ENCODE measurements at places on chromosomes 11 and 22.

DNA sequence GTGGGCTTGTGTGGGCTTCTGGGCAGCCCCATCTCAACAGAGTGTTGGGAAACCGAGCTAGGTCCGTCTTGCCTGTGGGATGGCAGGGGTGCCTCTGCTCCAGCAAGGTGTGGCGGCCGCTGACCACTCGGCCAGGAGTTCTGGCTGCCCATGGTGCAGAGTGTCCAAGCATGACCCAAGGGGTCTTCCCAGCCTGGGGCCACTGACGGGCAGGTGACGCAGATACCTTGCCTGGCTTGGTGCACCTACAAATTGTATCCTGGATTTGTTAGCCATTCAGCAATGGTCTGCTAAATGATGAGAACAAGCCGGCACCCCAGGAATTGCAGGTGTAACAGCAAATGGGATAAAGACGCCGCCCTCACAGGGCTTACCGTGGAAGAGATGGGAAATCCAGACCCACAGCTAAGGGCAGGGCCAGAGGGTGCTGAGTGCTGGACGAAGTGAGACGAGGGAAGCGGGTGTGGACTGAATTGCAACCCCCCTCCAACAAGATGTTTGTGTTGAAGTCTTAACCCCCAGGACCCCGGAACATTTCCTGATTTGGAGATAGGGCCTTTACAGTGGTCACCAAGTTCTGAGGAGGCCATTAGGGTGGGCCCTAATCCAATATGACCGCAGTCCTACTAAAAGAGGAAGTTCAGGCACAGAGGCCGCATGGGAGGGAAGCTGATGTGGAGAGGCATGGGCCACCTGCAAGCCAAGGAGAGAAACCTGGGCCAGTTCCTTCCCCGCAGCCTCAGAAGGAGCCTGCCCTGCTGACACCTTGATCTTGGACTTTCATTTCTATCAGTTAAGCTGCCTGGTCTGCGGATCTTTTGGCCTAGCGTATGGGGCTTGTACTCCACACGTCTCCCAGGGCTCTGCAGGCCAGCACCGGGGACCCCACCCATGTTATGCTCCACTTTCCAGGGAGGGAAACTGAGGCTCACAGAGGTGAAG, 45.2 kb upstream of the LINC01488 start:
- no peak for DNase-seq

DNA sequence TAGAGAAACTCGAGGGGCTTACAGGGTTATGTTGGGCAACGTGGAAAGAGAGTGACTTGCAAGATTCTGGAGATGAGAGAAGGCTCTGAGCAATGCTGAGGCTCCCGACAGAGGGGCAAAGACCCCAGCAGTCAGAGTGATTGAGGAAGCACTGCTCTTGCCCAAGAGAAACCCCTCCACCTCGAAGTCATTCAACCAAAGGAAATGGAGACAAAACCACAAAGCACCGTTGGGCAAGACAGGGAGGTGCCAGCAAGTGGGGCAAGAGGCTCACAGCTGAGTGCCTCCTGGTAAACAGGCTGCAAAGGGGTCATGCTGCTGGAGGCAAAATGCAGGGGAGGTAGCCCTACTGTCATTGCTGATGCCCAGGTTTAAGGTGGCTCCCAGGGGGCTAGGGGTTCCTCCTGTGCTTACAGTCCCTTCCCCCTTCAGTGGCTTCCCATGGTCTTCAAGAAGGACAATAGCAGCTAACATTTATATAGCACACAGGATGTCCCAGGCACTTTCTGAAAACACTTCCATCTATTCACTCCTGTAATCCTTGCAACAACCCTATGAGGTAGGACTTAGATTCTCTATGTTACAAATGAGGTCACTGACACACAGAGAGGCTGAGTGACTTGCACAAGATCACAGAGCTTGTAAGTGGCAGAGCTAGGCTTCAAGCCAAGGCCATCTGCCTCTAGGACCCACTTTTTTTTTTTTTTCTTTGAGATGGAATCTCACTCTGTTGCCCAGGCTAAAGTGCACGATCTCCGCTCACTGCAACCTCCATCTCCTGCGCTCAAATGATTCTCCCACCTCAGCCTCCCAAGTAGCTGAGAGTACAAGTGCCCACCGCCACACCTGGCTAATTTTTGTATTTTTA, 18.1 kb upstream of the MYH9 start:
- DNase-seq, result no peak

DNA sequence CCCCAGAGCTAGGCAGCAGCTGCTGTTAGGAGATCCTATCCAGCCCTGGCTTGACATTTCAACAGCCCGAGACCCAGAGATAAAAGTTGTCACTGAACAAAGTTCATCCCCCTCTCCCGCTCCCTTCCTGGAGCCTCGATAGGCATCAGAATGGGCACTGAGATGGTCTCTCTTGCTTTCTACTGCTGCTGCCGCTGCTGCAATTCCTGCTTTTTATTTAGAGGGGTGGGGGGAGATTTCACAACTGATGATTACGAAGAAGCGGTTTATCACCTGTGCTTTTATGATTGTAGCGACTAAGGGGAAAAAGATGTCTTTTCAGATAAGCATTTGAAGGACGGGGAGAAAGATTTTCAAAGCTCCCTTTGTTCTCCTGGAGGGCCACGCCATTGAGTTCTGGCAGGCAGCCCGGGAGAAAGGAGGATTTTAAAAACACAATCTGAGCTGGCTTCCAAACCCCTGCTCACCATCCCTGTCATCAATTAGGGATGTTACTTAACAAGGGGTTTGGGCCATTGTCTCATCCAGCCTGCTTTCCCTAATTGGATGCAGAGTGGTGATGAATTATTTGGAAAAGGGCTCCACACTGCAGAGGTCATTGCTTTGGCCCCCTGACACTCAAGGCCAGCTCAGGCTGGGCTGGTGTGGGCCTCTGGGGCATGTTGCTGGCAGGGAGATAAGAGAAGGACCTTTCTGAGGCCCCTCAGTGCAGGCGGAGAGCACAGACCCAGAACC, 344.7 kb downstream of the BUD13 start:
- no peak for DNase-seq

DNA sequence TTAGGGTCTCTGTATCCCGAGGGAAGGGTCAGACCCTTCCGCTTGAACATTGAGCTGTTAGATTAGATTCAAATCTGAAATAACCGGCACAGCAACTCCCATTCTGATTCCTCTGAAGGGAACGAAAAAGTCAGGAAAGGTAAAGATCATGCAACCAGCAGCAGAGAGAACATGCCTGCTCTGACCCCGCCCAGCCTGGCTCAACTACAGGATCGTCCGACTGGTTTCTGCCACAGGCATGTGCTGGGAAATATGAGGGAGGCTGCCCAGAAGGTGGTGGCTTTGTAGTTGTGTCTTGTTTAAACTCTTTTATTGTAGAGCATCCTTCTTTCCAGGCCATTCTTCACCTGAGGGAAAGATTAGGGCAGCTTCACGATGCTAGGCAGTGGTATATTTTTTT, 5.0 kb upstream of the MTNR1B start:
- no peak for DNase-seq

DNA sequence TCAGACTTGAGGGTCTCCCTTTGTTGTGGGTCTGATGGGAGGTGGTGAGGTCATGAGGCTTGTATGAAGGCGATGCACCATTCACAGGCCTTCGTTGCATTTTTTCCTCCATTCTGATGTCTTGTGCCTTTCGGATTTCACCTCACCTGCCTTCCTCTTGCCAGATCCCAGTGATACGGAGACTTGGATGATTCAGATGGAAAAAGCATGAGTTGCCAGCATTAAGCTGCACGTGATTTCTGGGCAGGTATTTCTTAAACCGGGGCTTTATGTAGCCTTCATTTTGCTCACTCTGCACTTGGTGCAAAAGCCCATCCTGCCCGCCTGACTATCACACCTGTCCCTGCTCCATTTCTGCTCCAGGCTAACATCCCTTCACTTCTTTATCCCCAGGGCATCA, 216.7 kb downstream of the SNX19 start:
- DNase-seq, result no peak

DNA sequence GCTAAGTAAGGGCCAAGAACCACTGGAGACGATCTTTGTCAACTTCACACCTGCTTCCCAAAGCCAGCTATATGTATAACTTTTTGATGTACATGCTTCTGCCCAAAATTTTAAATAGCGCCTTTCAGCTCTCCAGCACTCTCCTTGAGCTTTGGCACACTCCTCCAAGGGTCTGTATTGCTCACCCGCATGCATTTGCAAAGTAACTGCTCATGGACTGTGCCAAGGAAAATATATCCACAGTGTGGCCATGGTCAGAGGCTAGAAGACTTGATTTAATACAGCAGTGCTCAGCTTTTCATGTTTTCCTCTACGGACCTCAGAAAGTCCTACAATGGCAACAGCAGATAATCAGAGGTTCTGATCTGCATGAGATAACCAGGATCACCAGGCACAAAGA, 550.1 kb downstream of the SOX6 start:
- DNase-seq, result no peak

- DNase-seq, result no peak
These were observed 342.3 kb downstream of the CADM1 start for GRCh38 chr11:115161876-115162275.

GRCh38 chr11:61777234-61778090, 14.9 kb downstream of the TMEM258 start:
- DNase-seq, result no peak

DNA sequence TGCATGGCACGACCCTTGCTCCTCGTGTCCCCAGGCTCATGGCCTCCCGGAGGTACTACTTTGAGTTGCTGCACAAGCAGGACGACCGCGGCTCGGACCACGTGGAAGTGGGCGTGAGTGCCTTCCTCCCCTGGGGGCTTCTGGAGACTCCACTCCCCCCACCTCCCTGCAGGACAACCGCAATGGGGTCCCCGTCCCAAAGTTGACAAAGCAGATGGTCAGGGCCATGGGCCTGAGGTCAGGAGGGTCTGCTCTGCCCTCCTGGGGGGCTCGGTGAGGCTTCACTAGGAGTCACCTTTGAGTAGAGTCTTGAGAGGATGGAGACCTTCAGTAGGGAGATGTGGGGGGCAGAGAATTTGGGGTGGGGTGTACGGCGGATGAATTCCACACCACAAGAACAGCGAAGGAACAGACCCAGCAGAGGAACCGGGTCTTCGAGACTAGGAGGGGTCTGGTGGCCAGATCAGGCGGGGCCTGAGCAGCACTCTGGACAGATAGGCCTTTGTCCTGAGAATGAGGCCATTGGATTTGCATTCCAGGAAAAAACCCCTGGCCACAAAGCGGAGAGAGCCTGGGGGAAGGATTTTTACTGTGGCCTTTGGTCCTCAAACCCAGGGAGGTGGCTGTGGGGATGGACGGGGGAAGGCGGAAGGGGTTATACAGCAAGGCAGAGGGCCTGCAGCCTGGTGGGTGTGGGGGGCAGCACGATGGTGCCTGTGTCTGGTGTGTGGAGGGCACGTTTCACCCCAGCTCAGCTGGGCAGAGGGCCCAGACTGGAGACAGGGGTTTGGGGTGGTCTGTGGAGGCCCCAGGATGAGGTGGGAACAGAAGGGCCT, 4.6 kb downstream of the B4GALNT4 start:
- no peak for DNase-seq

DNA sequence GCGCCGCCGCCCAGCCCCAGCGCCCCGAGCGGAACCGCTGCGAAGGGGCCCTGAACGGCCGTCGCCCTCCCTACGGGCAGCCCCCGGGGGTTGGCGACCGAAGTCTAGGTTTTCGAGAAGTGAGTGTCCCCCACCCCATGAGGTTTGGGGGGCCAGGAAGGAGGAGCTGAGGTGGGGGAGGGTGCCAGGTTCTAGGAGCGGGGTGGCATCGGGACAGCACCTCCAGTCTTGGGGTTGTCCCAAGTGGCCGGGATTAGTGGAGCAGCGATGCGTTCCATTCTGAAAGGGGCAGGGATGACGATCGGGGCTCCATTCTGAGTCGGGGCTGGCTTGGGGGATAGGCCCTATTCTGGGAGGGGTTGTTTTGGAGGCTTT, 408 bp downstream of the PPP2R5B start:
- no peak for DNase-seq

GRCh38 chr11:62497132-62497801, 49.3 kb downstream of the AHNAK start:
- no peak for DNase-seq

- no peak for DNase-seq
These were observed 18.1 kb upstream of the GDPD5 start for GRCh38 chr11:75543806-75544205.

DNA sequence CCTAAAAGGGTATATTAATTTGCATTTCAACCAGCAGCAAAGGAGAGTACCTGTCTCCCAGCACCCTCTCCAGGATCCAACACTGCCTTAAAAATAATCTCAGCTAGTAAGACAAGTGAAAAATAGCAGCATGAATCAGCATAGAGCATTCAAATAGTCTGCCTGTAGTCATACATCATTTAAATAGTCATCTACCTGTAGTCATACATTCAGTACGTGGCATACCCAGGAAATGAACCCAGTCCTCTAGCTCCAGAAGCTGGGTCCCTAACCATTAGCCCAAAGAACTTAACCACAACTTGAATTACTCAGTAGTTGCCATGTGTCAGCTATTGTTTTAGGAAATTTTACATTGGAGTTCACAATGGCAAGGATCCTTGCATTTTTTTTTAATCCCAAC, 9.3 kb downstream of the TENM4 start:
- DNase-seq, result no peak

GRCh38 chr11:350723-351255, 18.5 kb upstream of the B4GALNT4 start:
- DNase-seq, result no peak

GRCh38 chr11:16986434-16987204, 27.6 kb downstream of the PLEKHA7 start:
- DNase-seq, result peak; percentile 43

DNA sequence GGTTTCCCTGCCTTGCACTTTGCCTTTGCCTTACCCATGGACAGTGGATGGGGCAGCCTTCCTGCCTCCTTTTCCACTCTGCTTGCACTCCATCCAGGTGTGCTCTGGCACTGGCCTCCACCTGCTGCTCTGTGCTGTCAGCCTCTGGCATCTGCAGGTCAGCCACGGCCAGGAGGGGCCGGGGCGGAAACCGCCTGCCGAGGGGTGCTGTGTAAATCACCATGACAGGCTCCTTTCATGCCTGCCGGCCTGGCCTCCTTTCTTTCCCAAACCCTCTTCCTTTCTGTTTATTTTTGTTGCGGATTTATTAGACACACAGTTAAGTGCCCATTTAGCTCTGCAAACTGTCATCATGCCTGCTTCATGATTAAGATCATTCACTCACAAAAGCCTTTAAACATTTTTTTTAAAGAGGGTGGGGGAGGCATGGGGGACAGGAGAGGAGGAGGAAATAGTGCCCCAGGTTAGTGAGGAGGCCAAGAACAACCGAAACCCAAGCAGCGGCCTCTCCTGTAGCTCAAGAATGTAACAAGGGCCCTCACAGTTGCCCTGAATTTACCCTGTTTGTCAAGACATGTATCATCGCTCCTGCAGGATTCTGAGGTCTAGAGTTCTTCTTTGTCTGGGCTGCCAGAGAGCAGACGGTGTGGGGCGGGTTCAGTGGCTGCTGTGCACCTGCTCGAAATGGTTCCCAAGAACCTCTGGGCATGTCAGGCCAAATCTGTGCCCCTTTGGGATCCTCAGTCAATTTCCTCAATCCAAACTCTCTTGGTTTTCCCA, 83.3 kb downstream of the BARX2 start:
- no peak for DNase-seq

DNA sequence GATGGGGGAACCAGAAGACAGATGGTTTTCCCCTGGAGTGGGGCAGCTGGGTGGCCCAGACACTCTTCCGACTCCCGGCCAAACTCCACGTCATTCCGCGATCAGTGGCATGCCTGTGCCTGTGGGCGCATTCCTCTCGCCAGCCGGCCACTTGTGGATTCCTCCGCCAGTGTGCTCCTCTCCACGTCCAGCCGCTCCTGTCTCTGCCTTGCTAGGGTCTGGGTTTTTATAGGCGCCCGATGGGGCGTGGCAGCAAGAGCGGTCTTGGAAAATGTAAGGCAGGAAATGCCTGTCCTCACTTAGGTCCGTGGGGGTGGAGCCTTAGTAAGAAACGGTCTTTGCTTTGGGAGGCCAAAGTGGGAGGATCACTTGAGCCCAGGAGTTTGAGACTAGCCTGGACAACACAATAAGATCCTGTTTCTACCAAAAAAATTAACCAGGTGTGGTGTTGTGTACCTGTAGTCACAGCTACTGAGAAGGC, 81.6 kb upstream of the SEPTIN5 start:
- DNase-seq, result no peak

All from stimulated activated CD4-positive, alpha-beta T cell treated with anti-CD3 and anti-CD28 coated beads, Interleukin-15, amount 100 ng/mL, for 48 hours (primary cell).